ENCODE measurements at places on chromosomes 7 and 10. TPM values are rescaled to one million over a fixed set of nuclear protein-coding genes. Genes with fewer than 3 reads are reported as not detected.

DNA sequence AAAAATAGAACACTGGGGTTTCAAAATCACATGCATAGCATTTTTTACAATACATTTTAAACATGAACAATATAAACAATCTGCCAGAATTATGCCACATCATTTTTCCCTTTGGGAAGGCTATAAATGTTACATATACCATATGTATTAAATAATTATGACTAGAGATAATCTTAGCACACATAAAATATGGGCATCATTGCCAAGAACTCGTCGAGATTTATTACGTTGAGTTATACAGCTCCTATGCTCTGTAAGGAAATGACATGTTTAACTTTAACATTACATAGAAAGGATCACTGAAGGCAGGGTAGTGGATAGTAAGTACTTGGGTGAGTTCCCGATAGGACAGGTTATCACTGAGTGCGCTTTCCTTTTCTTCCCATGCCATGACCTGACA lies 267.8 kb downstream of the PARD3 start:
- DNase-seq = no peak

GRCh38 chr10:132059760-132060508 lies 5.8 kb upstream of the JAKMIP3 start:
- no peak for DNase-seq

GRCh38 chr7:10596827-10597226 lies 376.8 kb upstream of the PHF14 start:
- DNase-seq = no peak

GRCh38 chr10:17576768-17577167 lies 40.4 kb downstream of the HACD1 start:
- no peak for DNase-seq

GRCh38 chr10:103712898-103713498 lies 142.4 kb downstream of the SH3PXD2A start:
- DNase-seq = peak; percentile 71

GRCh38 chr10:70584909-70585544 lies 17.5 kb downstream of the PRF1 start:
- DNase-seq = no peak

GRCh38 chr10:50595785-50596184 lies 28.0 kb downstream of the SGMS1 start:
- no peak for DNase-seq

DNA sequence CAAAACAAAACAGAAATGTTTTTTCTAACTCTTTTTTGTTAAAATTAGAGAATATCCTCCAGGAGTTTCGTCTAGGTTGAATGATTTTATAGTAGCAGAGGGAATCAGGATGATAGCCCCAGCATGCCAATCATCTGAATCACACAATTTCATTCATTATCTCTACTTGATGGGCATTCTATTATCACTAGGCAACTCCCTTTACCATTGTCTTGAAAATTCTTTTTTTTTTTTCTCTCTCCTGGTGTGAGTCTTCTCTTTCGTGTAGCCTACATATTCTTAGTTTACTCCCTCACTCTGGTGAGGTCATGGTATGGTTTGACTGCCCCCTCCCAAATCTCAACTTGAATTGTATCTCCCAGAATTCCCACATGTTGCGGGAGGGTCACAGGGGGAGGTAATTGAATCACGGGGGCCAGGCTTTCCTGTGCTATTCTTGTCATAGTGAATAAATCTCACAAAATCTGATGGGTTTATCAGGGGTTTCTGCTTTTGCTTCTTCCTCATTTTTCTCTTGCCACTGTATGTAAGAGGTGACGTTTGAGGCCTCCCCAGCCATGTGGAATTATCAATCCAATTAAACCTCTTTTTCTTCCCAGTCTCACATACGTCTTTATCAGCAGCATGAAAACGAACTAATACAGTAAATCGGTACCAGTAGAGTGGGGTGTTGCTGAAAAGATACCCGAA lies 105.0 kb downstream of the OTUD1 start:
- DNase-seq = no peak

DNA sequence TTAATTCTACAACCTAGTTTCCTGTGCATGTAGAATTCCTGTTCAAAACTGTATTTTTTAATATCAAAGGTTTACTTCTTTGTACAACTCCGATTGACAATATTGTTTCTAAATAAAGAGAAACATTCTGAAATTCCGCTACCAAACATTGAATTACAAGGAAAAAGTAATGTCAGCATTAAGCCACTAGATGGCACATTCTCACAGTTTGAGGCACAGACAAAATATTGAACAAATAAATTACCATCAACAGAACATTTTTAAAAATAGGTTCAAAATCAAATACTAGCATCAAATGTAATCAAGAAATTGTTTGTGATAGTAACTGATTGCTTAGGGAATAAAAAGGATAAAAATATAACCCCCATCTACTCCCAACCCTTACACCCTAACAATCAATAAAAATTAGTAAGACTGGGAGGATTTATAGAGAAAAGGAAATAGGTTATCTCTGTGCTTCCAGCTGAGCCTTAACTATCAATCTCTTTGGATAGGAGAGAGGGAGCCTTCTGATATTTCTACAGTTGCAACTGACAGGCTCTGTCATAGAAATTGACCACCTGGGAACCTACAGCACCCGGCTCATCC lies 86.6 kb upstream of the C7orf33 start:
- DNase-seq = no peak

DNA sequence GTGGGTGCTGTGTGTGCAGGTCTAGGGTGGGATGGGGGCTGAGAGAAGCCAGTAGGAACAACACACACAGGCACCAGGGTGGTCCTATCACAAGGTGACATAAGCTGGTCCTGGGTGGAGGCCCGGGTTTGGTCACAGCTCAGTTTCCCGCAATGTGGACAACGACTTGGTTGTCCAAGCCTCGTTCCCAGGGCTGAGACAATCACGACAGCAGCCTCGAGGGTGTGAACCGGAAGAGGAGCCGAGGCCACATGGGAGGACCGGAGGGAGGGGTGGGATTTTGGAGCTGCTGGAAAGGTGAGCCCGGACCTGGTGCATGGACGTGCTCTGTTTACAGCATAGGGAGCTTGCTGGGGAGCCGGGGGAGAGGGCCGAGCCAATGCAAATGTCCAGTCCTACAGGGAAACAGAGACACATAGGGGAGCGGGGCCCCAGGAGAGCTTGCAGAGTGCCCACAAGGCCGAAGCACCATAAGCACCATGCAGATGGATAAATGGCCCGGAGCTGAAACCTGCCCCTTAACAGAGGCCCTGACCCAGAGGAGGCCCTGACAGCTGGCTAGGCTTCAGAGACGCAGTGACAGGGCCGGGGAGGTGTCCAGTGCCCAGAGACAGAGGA lies 92.8 kb downstream of the PRKAG2 start:
- no peak for DNase-seq

DNA sequence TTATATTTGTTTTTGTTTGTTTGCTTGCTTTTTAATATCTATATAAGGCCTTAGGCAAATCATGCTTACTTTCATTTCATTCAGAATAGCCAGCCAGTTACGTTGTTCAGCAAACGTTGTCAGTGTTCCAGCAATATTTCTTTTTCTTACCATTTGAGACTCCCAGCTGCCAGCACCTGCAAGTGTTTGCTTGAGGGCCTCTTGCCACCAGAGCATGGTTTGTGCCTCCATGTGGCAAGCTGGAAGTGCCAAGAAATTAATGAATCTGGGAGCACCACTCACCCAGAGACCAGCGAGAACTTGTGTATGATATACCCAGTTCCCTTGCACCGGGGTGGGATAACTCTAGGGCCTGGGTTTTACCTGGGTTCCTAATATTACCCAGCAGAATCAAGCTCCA lies 177.1 kb upstream of the CSTF2T start:
- DNase-seq = no peak

DNA sequence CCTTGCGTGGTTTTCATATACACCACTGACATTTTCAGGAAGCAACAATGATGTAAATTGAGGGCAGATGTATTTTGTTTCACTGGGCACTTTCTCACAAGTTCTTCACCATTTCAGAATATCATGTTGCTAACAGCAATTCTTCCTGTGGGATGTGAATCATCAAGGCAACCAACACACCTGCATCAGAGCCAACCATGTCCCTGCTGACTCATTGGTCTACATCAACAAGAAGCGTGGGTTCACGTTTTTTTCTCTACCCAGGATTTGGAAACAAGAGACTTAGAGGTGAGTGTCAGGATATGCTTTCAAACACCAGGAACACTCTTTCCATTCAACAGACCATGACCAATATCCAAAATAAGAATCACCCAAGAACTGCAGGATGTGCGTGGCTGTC lies 203.9 kb downstream of the TEX36 start:
- DNase-seq = no peak

- DNase-seq = no peak
Measured at GRCh38 chr7:93212881-93213280, 13.4 kb downstream of the HEPACAM2 start.

GRCh38 chr7:149459540-149460452 lies 1.1 kb downstream of the ZNF777 start:
- DNase-seq = no peak

The WBP1L gene
- 5.5 TPM for total RNA-seq

The CLDN4 gene
- not detected for total RNA-seq

The DYNC1I1 gene
- total RNA-seq = not detected

The BMPER gene
- not detected for total RNA-seq

The NPC1L1 gene
- total RNA-seq = 0.06 TPM

The OTUD1 gene
- total RNA-seq = 81.3 TPM

The PPP1R17 gene
- not detected for total RNA-seq
